ENCODE measurements at places on chromosomes 11 and 22.

DNA sequence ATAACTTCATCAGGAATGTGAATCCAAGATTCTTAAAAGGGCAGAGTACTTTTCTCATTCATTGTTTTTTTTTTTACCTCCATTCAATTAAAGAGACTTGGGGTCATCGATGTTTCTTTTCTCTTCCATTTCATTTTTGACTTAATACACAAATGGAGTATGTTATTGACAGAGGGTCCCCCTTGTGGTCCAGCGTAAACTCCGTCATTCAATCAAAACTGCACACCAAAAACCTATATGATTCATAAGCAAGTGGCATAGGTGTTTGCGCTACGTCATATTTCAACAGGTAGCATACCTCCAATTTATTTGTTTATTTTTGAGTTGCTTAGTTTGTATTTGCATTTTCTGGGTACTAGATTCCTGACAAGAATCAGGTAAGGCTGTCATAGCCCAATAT, 12.7 kb upstream of the FOLH1 start:
- no peak for DNase-seq

DNA sequence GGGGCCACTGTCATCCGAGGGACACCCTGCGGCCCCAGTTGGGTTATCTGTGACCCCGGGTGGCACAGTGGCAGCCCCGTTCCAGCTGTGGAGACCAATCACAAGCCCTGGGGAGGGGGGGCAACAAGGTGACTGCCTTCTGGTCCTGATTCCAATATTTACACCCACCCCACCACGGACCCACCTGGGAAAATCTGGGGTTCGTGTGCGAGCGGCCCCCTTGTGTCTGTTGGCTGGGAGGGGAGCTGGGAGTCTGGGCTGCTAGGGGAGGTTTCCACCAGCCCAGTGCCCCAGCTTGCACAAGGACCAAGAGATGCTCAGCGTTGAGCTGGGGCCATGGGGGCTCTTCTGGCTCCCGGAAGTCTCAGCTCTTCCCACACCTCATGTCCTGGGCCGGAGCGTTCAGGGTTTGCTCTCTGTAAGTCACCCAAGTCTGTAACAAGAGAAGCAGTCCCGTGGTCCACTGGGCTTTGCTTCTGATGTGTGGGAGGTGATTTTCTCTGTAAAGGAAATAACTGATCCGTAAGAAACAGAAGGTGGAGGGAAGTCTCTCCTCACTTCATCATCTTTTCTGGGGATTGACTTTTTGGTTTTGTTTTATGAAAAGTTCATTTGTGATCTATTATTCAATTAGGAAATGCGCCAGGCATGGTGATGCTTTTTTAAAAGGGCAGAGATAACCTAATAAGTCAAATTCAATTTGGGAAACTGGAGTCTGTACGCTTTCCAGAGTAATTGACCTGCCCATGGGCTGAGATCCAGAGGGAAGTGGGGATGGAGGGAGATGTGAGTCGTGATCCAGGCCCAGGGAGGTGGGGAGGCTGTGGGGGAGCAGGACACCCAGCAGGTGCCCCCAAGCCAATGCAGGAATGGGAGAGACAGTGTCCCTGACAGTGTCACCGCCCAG, 22.4 kb upstream of the GAL start:
- DNase-seq, result no peak

- no peak for DNase-seq
These were observed 26.5 kb upstream of the CADM1 start for GRCh38 chr11:115530752-115531151.

DNA sequence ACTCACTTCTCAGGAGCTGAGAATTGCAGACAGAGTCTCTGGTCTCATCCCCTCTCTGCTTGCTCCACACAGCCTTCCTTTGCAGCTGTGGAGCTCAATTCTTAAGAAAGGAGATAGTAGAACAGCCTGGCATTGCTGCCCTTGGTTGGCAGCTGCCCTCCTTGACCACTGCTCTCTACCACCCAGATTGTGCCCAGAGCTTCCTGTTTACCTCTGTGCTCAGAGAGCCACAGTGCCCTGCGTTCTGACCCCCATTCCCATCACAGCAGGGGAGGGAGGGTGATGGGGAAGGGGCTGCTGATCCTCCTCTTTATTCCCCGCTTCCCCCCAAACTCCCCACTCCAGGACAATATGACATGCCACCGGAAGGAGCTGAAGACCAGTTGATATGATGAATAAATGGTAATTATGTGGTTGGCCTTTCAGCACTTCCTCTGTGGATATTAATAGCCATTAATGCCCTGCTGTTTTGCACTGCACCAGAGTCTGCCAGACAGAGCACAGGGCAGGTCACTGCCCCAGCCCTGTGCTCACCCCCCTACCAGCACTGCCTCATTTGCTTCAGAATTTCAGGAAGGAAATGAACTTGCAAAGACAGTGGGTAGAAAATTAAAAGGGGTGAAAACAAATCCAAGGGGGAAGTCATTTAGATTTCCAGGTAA, 426.8 kb upstream of the CADM1 start:
- no peak for DNase-seq

- DNase-seq, result no peak
These were observed 12.0 kb downstream of the CSTPP1 start for GRCh38 chr11:46948378-46949131.

GRCh38 chr22:31142285-31142684, 2.0 kb upstream of the PLA2G3 start:
- DNase-seq, result no peak

GRCh38 chr11:2217211-2218030, 45.8 kb upstream of the TH start:
- DNase-seq, result no peak

GRCh38 chr11:72353861-72354260, 80.5 kb downstream of the CLPB start:
- DNase-seq, result no peak

DNA sequence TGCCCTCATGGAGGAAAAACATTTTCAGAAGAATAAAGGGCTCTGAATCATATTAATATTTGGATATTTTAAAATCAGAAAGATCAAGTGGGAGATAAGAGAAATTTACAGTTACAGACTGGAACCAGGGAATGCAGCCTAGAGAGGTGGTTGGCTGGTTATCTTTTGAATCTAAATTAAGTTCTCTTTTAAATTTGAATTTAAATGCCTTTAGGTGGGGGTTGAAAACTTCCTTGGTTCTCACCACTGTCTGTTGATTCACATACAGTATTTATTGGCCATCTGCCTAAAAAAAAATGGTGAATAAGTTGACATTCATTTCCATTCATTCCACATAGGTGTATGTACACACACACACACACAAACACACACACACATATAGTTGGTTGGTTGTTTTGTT, 35.7 kb upstream of the PTPRJ start:
- no peak for DNase-seq
